ENCODE measurements at places on chromosomes 6 and 20.

DNA sequence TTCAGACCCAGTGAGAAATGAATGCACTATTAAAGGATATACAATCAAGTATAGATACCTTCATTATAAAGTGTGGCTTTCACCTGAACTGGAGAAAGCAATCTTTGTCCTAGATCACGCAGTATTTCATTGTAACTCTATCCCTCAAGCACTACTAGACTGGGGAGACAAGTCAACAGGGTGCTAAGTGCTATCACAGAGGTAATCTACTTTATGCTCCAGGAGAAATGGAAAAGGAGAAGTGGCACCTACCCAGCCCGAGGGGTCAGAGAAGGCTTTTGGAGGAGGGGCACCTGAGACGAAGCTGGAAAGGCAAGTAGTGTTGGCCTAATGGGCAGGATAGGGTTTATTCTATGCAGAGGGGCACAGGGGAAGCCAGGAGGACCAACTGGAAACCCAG lies 17.1 kb downstream of the ZHX3 start:
- DNase-seq = no peak

- no peak for DNase-seq
Measured at GRCh38 chr20:20668639-20669038, 43.8 kb downstream of the RALGAPA2 start.

- no peak for DNase-seq
Measured at GRCh38 chr6:28336284-28337120, 554 bp upstream of the ZSCAN31 start.

- DNase-seq = no peak
Measured at GRCh38 chr20:62606551-62607201, 35.6 kb upstream of the SLCO4A1 start.
